Prostate gland (tissue), 2 donors: ENCODE measurements at places on chromosomes 5 and 9.

- no peak for DNase-seq
- no peaks in the 10 kb centered on the region for H3K4me1 ChIP-seq
- no peak overlapping the region for H3K4me3 ChIP-seq
- H3K27me3 ChIP-seq = no peaks in the 10 kb centered on the region
- H3K27ac ChIP-seq = no peak overlapping the region
- H3K36me3 ChIP-seq = no peaks in the 10 kb centered on the region
These were observed 6.0 kb downstream of the RASGEF1C start for GRCh38 chr5:180202939-180203573.

DNA sequence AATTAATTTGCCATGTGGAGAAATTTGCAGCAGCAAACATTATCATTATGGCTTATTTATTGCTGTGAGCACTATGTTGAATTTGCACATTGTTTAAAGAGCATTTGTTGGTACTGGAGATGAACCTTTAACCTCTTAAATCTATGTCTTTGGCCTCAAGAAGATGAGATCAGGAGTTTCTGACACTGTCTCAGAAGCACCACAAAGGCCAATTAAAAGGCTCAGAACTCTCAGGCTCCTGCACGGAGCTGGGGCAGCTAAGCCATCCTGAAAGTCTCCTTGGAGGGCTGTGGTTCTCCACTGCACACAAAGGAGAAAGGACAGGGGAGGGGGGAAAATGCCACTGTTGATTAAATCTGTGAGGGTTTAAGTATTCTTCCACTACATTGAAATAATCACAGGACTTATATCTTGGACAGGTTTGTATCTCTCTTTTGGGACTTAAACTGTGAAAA is 33.1 kb downstream of the ZNF366 start:
- DNase-seq = no peak
- no peaks in the 10 kb centered on the region for H3K36me3 ChIP-seq
- H3K4me3 ChIP-seq = no peak overlapping the region
- H3K4me1 ChIP-seq = no peaks in the 10 kb centered on the region

- H3K27ac ChIP-seq = no peak overlapping the region
- H3K27me3 ChIP-seq = peaks cover 10% of the 10 kb centered on the region
- H3K4me3 ChIP-seq = no peak overlapping the region
- H3K36me3 ChIP-seq = no peaks in the 10 kb centered on the region
- H3K4me1 ChIP-seq = peaks cover 4% of the 10 kb centered on the region
These were observed 315.0 kb upstream of the TLE4 start for GRCh38 chr9:79256691-79257213.

GRCh38 chr9:121992571-121993212 is 100.4 kb downstream of the TTLL11 start:
- H3K4me1 ChIP-seq = no peaks in the 10 kb centered on the region
- H3K27ac ChIP-seq = no peak overlapping the region
- H3K4me3 ChIP-seq = no peak overlapping the region
- H3K36me3 ChIP-seq = no peaks in the 10 kb centered on the region
- no peaks in the 10 kb centered on the region for H3K27me3 ChIP-seq
- DNase-seq = peak; percentile 74

GRCh38 chr9:80775530-80775929 is 913.8 kb downstream of the TLE1 start:
- no peaks in the 10 kb centered on the region for H3K36me3 ChIP-seq
- DNase-seq = no peak
- H3K27ac ChIP-seq = no peak overlapping the region
- no peaks in the 10 kb centered on the region for H3K4me1 ChIP-seq
- no peaks in the 10 kb centered on the region for H3K27me3 ChIP-seq

GRCh38 chr9:4755026-4755609 is 14.1 kb upstream of the AK3 start:
- H3K4me3 ChIP-seq = no peak overlapping the region
- DNase-seq = no peak
- H3K27ac ChIP-seq = no peak overlapping the region
- no peaks in the 10 kb centered on the region for H3K27me3 ChIP-seq
- no peaks in the 10 kb centered on the region for H3K36me3 ChIP-seq

DNA sequence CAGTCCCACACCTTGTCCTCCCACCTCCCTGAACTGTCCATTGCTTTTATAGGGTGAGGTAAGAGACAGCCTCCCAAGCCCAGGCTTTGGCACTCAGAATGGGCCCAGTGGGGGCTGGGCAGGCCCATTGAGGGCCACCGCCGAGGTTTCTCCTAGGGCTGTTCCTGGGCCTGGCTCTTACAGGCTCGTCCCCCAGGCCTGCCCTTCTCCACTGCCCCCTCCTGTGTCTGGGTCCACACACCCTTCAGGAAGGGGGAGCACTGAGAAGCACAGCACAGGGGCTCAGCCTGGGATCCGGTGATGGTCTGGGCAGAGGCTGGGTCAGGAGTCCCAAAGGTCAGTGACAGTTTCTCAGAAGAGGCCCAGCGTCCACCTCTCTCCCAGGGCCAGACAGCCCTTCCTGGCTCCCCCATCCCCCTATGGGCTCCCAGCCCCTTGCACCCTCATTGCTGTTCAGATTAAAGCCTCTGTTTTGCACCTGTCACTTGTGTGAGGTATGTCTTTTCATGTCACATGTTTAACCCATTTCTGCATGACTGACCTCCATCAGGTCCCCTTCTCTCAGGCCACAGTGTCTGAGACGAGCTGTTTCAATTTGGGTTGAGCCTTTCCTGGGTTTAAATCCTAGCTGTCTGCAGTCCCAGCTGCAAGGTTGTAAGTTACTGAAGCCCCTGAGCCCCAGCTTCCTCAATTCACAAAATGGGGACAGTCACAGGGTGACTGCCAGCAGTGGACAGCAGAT is 29.4 kb downstream of the IER5L start:
- DNase-seq = no peak
- no peaks in the 10 kb centered on the region for H3K27me3 ChIP-seq
- H3K27ac ChIP-seq = no peak overlapping the region
- H3K4me3 ChIP-seq = no peak overlapping the region
- peaks cover 4% of the 10 kb centered on the region for H3K36me3 ChIP-seq
- H3K4me1 ChIP-seq = peaks cover 23% of the 10 kb centered on the region

GRCh38 chr9:125829743-125830142 is 82.6 kb downstream of the PBX3 start:
- H3K27me3 ChIP-seq = no peaks in the 10 kb centered on the region
- H3K36me3 ChIP-seq = no peaks in the 10 kb centered on the region
- no peak for DNase-seq
- H3K27ac ChIP-seq = no peak overlapping the region
- no peak overlapping the region for H3K4me3 ChIP-seq
- H3K4me1 ChIP-seq = no peaks in the 10 kb centered on the region

DNA sequence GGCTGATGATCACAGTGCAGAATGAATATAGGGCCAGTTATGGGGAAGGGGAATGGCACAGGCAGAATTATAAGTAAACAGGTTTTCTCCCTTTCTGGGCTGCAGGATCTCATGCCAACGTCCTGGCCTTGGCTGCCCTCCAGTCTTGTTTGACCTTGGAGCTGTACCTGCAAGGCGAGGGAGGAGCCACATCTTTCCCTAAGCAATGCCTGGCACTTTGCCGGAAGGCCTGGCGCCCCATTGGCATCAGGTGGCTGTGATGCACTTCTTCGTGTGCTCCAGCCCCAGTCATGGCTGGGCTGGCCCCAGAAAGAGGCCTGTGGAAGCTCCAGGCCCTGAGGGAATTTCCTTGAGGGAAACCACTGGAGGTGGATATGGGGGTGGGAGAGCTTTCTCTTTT is 16.7 kb upstream of the IQGAP2 start:
- peak; percentile 62 for DNase-seq
- H3K4me1 ChIP-seq = peaks cover 5% of the 10 kb centered on the region
- no peak overlapping the region for H3K4me3 ChIP-seq
- H3K27me3 ChIP-seq = no peaks in the 10 kb centered on the region
- no peaks in the 10 kb centered on the region for H3K36me3 ChIP-seq

GRCh38 chr9:135591506-135592330 is 30.2 kb downstream of the PAEP start:
- no peaks in the 10 kb centered on the region for H3K4me1 ChIP-seq
- H3K4me3 ChIP-seq = no peak overlapping the region
- no peaks in the 10 kb centered on the region for H3K36me3 ChIP-seq
- DNase-seq = no peak
- H3K27ac ChIP-seq = no peak overlapping the region

- DNase-seq = no peak
These were observed 16.9 kb downstream of the SEMA6A start for GRCh38 chr5:116557669-116558271.

GRCh38 chr5:54832045-54832444 is 153.3 kb downstream of the ESM1 start:
- H3K4me1 ChIP-seq = no peaks in the 10 kb centered on the region
- no peak for DNase-seq
- no peaks in the 10 kb centered on the region for H3K27me3 ChIP-seq
- no peaks in the 10 kb centered on the region for H3K36me3 ChIP-seq

GRCh38 chr5:170021506-170021905 is 41.2 kb upstream of the INSYN2B start:
- H3K27ac ChIP-seq = no peak overlapping the region
- H3K27me3 ChIP-seq = no peaks in the 10 kb centered on the region
- DNase-seq = no peak
- no peaks in the 10 kb centered on the region for H3K4me1 ChIP-seq
- H3K4me3 ChIP-seq = no peak overlapping the region

DNA sequence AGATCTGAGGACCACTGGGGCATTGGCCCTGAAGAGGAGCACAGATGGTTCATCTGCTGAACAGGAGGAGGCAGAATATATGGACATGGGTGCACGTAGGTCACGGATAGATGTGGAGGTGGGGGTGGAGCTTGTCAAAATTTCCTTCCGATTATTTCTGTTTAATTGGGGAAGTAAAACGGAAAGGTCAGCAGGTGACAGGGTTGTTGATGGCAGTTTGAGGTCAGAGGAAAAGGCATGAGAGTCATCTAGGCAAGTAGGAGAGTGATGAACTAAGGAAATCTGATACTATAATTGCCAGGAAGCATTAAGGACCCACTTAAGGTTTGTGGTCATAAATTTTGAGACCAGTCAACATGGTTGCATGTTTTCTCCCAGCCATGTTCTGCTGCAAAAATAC is 8.4 kb upstream of the FAM81B start:
- H3K27ac ChIP-seq = no peak overlapping the region
- no peak for DNase-seq
- H3K36me3 ChIP-seq = no peaks in the 10 kb centered on the region

- no peak overlapping the region for H3K27ac ChIP-seq
- H3K27me3 ChIP-seq = no peaks in the 10 kb centered on the region
- peaks cover 5% of the 10 kb centered on the region for H3K4me1 ChIP-seq
- no peak overlapping the region for H3K4me3 ChIP-seq
- no peaks in the 10 kb centered on the region for H3K36me3 ChIP-seq
- DNase-seq = no peak
These were observed 2.5 kb upstream of the CPLANE1 start for GRCh38 chr5:37251665-37252064.

DNA sequence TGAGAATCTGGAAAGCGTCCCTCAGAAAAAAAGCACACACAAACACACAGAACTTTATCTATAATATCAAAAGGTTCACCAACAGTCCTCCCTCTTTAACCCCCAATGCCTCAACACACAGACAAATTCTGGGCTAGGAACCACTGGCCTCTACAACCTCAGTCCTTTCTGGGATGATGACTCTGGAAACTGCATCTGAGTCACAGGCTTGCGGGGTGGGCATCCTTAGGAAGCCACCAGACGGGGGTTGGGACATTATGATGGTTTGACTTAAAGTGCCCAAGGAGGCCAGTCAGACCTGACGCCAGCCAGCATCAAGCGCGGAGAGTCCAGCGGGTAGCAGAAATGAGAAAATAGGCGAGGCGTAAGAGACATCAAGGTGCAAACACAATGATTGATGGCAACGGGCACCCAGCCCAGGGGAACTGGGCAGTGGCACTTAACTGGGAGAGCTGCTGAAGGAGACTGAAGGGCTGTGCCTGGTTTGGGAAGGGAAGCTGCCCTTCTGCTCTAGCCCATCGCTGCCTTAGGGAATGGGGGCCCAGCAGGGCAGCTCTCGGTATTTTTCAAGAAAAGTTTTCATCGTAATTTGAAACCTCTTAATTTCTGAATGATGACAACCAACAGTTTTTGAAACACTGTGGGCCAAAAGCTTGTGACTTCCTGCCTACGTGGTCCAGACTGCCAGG is 20.7 kb downstream of the SPRY4 start:
- no peak overlapping the region for H3K4me3 ChIP-seq
- no peak overlapping the region for H3K27ac ChIP-seq
- no peak for DNase-seq
- no peaks in the 10 kb centered on the region for H3K36me3 ChIP-seq
- no peaks in the 10 kb centered on the region for H3K4me1 ChIP-seq

- no peaks in the 10 kb centered on the region for H3K4me1 ChIP-seq
- DNase-seq = no peak
- H3K27me3 ChIP-seq = no peaks in the 10 kb centered on the region
- H3K27ac ChIP-seq = no peak overlapping the region
- no peaks in the 10 kb centered on the region for H3K36me3 ChIP-seq
- H3K4me3 ChIP-seq = no peak overlapping the region
These were observed 18.5 kb downstream of the MRPS27 start for GRCh38 chr5:72301557-72301956.

GRCh38 chr9:17775656-17776055 is 196.8 kb downstream of the SH3GL2 start:
- no peaks in the 10 kb centered on the region for H3K27me3 ChIP-seq
- H3K27ac ChIP-seq = no peak overlapping the region
- no peaks in the 10 kb centered on the region for H3K4me1 ChIP-seq

GRCh38 chr5:19978476-19978875 is 9.5 kb downstream of the CDH18 start:
- DNase-seq = no peak
- no peak overlapping the region for H3K4me3 ChIP-seq
- H3K36me3 ChIP-seq = no peaks in the 10 kb centered on the region
- H3K27ac ChIP-seq = no peak overlapping the region
- no peaks in the 10 kb centered on the region for H3K27me3 ChIP-seq

- H3K36me3 ChIP-seq = no peaks in the 10 kb centered on the region
- no peaks in the 10 kb centered on the region for H3K4me1 ChIP-seq
- no peak for DNase-seq
- H3K27me3 ChIP-seq = no peaks in the 10 kb centered on the region
- H3K27ac ChIP-seq = no peak overlapping the region
These were observed 70.8 kb downstream of the PRELID2 start for GRCh38 chr5:145764325-145764724.

DNA sequence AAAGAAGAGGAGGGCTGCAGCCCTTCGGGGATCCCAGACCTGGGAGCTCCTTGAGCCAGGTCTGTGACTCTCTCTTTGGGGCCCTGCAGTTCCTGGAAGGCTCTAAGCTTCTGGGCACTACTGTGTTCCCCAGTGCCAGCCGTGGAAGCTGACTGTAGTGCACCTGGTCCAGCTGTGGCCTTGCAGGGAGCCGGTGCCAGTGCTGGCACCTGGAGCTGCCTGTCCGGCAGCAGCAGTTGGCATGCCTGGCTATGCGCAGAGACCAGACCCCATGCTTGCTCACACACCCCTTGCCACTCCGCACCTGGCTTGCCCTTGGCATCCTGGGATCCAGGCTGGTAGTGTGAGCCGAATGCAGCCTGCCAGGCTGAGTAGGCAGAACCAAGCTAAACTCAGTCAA is 91.0 kb upstream of the PUM3 start:
- no peaks in the 10 kb centered on the region for H3K4me1 ChIP-seq
- no peak overlapping the region for H3K4me3 ChIP-seq
- H3K27me3 ChIP-seq = peaks cover 3% of the 10 kb centered on the region

DNA sequence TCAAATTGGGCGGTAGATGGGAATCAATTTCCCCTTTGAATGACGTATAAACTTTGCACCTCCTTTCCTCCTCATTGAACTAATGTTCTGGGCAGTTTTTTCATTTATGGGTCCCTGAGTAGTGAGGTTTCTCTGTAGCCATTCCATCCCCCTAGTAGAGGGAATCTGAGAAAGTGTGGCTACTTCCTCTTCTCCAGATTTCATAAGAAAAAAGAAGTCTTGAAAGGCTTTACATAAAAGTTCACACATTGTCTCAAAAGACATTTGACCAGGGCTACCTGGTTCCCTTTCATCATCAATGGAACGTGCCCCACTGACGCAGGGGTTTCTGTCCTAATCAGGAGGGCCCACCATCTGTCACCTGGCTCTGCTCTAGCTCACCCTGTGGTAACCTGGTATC is 57.3 kb downstream of the CTSL start:
- no peak overlapping the region for H3K4me3 ChIP-seq
- H3K27me3 ChIP-seq = no peaks in the 10 kb centered on the region
- no peak for DNase-seq
